ENCODE measurements at places on chromosomes 16 and 17.

DNA sequence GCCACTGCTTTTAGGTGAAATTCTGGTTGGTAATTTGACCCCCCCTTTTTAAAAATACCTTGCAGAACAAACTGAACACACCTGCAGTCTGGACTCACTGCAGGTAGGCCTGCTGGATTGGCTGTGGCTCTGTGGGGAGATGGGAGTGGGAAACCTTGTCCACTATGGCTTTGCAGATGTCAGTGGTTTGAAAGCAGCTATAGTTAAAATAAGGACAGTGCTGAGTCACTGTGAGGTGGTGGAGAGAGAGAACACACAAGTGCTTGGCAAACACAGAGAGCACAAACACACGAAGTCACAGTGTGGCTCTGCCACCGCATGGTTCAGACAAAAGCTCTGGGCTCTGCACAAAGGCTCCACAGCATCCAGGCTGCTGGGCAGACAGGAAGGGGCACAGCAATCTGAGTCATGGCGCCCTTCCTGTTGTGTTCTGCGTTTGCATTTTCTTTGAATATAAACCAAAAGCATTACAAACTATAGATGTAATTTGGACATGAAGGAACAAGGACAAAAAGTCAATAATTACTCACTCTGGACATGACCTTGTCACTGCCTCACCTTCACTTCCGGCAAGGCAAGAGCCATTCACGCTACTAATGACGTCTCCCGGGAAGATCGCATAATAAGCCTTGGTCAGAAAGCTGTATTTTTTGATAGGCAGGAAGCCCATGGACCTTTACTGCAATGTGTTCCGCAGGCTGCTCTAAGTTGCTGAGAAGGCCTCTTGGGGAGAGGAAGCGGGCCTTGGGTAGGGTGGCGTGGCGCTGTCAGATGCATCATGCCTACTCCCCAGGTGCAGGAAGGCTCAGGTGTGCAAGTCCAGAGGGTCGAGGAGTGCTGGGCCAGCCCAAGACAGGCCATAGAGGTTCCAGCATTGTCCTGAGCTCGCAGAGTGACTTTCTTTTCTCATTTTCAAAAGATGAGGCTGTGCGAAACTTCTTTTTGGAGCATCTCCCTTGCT, 60.1 kb upstream of the MED9 start:
- DNase-seq: peak; percentile 52

- no peak for DNase-seq
Observed at GRCh38 chr16:53417011-53417410, 17.3 kb upstream of the RBL2 start.

DNA sequence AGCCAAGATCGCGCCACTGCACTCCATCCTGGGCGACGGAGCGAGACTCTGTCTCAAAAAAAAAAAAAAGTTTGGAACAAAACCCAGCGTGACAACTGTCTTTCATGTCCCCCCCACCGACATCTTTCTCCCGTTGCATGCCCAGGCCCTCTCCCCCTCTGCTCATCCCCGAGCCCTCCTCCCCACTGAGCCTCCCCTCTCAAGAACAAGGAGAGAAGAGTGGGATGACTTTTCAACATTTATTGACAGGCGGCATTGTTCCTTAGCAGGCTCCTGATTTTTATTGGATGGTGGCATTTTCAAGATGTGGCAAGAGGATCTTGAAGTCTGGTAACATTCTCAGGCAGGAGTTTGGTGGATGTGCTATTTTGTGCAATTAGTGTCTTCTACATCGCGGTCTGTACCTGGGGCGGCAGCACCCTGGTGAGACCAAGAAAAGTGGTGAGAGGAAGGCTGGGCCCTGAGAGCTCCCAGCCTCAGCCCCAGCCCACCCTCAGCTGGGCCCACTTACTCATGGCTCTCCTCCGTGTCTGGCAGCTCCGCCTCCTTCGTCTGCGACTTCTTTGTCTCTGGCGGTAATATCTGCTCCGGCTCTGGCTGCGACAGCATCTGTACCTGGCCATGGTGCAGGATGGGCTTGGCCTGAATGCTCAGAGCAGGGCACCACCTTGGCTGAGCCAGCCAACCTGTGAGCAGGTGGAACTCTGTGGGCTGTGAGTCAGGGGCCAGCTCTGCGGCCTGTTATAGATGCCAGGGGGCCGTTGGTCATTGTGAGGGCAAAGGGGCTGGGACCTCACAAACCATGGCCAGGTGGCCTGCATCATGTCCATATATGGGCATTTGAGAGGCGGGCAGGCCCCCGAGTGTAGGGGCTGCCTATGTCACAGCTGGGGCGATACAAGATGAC, at the start of gene PRM1:
TSS of gene PRM1 (minus strand) at position 715 of the 907 bp plus-strand sequence. CDS start at position 623, 92 bp downstream.
- DNase-seq: no peak

- DNase-seq: no peak
Observed at GRCh38 chr16:55073830-55074229, 143.2 kb downstream of the IRX5 start.

DNA sequence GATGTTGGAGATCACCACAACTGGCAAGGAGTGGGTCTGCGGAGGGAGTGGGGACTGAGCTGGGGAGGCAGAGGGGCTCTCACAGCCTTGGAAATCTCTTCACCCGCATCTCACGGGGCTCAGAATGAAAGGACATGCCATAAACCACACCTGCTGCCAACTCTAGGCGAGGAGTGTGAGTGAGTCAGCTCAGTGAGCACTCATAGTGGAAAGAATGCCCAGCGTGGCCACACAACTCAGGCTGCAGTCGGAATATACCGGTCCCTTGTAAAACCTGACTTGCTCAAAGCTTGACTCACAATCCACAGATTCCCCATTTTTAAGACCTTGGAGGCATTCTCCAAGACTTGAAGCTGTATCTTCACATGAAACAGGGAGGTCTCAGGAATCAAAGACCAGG, 36.7 kb downstream of the STAT5A start:
- no peak for DNase-seq

DNA sequence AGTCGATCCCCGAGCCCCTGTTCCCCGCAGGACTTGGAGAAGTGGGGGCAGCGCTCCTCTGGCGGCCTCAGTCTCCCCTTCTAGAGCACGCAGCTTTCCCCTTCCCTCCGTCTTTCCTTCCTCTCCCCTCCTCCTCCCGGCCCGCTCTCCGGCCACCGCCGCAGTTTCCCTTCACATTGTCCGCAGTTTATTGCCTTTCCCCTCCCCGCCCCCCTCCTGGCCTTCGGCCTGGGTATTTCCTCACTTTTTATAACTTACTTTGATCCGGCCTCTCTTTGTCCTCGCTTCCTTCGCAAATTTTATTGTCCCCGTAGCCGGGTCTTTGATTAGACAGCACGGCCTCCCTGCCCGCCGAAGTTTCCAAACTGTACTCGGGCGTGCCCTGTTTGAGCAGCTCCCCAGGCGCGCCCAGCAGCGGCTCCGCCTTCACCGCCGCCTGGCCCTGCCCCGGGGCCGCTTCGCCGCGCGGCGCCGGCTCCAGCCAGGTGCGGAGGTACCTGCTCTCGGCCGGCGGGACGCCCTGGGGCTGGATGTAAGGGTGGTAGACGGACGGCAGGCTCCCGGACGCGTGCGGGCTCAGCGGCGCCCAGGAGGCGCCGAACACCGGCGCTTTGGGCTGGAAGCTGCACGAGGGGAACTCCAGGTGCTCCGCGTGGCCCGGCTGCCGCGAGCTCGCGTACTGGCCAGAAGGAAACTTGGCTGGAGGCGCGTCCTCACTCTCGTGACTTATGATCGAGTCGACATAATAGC, 488 bp downstream of the HOXB9 start:
- no peak for DNase-seq

DNA sequence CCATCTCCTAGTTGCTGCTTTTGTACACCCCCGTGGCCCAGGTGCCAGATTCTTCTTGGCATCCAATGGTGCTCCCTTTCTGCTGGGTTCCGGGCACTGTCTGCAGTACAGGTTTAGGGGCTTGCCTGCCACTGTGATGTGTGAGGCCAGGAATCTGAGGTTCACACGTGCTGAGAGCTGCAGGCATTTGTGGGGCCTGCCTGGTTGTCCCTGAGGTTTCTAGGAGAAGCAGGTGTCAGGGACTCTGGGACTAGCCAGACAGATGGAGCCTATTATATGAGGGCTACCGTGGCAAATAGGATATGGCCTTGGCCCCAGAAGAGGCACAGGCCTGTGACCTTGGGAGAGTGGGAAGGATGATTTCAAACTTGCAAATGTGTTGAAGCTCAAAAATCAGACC, 29.3 kb downstream of the NDEL1 start:
- DNase-seq: no peak

DNA sequence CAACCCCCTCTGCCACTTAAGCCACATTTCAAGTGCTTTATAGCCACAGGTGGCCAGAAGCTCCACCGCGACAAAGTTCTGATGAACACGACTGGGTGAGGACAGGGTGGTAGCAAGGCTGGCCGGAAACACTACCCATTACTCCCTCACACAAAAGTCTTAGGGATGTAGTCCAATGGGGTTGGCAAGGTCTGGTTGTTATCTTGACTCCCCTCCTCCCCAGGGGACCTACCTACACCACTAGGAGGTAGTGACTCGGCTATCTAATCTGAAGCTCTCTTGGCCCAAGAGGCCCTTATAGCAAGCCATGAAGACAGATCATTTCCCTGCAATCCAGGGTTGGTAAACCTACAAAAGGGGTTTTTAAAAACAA, 8.4 kb downstream of the LITAFD start:
- no peak for DNase-seq

DNA sequence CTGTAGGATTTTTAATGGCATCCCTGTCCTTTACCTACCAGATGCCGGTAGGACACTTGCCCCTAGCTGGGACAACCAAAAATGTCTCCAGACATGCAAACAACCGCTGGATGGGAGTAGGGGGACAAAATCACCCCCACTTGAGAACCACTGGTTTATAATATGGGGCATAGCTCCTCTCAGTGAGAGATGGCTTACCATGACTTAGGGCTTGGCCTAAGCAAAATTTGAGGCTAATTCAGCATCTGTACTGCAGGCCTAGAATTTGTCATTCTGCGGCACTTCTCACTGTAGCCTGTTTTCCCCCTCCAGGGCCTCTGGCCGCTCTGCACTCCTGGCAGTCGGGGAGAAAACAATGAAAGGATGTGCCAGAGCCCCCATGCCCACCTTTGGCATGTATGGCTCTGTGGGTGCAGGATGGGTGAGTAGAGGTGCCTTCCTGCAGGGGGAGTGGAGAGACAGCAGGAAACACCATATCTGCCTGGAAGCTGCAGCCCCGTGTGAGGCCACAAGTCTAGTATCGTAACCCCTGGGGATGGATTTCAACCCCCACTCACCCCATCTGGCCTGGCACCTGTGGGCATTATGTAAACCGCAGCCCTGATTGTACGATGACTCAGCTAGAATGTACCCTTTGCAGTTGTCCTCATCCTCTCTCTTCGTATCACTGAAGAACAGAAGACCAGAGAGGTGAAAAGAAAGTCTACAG, 268.1 kb downstream of the SOX9 start:
- DNase-seq: no peak

DNA sequence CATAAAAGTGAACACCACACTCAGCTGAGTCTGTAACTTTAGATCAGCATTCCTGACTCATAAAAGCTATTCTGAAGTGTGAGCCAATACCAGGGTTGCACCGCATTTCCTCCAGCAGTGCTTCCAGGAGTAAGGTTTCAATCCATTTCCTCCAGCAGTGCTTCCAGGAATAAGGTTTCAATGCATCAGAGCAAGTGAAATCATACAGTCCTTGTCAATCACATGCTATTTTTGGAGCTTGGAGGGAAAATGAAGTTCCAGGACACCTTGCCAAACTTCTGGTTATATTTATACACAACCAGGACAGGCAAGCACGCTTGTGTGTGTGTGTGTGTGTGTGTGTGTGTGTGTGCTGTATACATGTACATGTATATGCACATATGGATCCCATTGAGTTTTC, 327.6 kb downstream of the GRIN2A start:
- peak; percentile 31 for DNase-seq

DNA sequence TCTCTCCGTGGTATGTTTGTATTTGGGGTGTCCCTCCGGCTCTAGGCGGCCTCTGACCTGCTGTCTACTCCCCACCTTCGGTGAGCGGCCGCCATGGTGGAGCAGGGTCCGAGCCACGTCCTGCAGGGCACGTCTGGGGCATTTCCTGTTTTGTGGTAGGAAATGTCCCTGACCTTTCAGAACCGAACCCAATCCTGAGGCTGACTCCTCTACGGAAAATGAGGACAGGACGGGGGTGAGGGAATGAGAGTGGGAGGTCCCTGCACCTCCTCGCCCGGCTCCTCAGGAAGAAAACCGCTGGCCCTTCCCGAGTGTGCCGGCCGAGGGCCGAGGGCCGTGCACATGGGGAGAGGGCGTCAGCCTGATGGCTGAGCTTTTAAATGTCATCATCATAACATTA, 45.8 kb downstream of the WDR45B start:
- no peak for DNase-seq

GRCh38 chr16:25568991-25569390, 122.8 kb upstream of the HS3ST4 start:
- DNase-seq: no peak

DNA sequence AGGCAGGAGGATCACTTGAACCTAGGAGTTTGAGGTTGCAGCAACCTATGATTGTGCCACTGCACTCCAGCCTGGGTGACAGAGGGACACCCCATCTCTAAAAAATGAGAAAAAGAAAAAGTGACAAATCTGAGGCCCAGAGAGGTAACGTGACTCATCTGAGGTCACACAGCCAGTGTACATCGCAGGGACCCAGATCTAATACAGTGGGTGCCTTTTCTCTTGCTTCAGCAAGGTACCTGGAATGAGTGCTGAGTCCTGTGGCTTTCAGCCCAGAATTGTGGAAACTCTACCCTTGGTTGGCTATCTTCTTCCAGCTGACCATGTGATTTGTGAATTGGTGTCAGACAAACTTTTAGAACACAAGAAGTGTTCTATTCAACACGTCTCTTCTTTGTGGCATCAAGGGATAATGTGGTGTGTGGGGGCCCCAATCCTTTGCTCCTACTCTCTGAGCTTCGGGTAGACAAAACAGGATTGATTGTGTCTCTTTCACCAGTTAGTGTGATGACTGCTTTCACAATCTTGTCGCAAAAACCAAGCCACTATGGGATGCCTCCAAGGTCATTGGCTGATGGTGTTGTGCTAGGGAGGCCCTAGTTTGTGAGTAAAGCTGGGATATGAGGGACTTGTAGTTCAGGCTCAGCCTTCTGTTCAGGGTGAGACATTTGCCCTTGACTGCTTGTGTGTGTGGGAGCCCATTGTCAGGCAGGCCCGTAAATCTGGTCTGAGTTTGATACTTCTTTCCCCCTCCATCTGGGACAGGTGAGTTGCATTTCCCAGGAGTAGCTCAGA, 71.0 kb downstream of the MSI2 start:
- no peak for DNase-seq

DNA sequence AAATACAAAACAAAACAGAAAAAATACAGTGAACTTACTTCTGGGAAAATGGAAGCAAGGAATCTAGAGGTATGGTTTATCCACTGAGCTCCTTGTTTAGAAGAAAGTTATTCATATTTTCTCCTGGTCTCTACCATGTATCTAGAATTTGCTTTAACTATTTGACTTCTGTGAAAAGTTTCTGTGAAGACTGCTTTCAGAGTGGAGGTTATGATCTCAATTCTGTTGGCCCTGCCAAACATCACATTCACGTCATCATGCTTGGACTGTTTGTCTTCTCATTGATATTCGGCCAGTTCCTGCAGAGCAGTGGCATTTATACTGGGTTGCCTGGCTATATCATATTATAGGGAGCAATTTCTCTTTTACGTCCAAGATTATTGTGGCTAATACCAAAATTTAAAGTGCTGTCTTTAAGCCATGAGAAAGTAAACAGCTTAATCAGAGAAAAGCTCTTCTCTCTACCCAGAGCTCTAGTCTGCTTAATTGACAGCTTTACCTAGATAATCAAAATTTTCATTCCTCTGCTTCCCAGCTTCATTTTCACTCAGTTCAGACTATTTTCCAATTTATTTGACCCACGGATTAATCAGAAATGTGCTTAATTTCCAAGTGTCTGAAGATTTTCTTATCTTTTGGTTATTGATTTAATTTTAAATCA, at the start of gene ABCA8:
TSS of gene ABCA8 (minus strand) at position 212 of the 661 bp plus-strand sequence. CDS start 13,358 bp downstream, outside the sequence.
- peak; percentile 51 for DNase-seq

- no peak for DNase-seq
Observed at GRCh38 chr17:43406676-43407645, 8.2 kb downstream of the ARL4D start.
